CD4-positive, alpha-beta T cell treated with Interleukin-15 for 1 hour (primary cell): ENCODE measurements at places on chromosomes 6 and 20.
A peak's percentile ranks its signal among the peaks of the same experiment; 100 is the strongest.

- no peak for DNase-seq
These were observed 556 bp downstream of the NKX2-4 start for GRCh38 chr20:21396599-21397340.

- peak; percentile 44 for DNase-seq
These were observed 334.1 kb downstream of the NRN1 start for GRCh38 chr6:5672581-5673011.

DNA sequence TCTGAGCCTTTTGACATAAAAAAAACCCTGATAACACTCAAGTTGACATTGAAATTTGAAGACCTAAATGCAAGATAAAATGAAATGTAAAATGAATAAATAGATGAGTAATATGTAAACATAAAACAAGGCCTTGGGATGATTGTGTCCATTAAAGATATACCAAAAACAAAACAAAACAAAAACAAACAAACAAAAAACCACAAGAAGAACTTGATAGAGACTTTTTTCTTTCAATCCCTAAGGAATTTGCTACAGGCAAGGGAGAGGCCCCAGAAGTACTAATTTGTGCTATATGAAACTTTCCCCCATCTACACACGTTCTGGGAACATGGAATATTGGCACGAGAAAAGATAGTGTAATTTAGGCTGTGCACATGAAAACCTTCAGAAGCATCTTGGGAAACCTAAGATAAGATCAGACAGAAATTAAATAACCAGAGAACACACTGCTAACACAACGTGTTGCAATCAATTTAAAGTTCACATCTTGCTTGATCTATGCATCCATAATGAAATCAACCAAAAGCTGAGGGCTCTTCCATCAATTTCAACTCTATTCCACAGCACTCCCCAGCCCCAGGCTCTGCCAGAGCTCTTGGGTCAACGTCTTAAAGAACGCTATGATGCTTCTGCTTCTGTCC, 201.1 kb upstream of the RREB1 start:
- DNase-seq, result no peak

DNA sequence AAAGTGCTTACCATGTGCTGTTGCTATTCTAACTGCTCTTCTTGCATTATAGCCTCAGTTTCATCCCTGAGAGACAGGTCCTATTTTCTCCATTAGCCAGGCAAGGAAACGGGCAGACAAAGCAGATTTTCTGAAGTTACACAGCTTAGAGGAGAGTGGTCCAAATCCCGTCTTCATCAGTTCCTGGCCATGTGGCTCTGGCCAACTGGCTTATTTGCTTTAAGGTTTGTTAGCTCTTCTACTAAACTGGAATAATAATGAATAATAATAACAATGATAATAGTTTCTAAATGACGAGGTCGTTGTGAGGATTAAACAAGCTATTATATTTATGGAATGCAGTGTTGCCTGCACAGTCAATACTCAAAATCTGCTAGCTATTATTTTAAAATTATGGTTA, 35.8 kb upstream of the BCAS1 start:
- DNase-seq, result no peak

- no peak for DNase-seq
These were observed 83.0 kb upstream of the GATA5 start for GRCh38 chr20:62558779-62559178.

DNA sequence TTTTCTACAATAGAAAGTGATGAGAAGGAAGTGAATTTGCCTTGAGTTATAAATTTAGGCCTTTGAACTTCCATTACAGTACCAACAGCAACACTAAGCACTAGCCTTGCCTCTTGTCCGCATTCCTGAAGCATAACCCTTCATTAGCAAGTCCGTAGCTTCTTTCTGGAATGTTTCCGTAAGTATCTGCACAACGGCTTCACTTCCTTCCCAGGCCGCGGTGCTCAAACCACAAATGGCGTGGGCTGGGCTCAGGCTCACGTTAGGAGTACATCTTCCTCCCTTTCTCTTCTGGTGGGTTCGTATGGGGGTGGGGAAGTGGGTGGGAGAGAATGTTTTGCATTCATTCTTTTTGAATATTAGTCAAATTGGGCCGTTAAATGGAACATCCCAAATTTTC, 193.8 kb upstream of the SNX9 start:
- no peak for DNase-seq

GRCh38 chr20:51665543-51666118, 102.6 kb downstream of the ATP9A start:
- no peak for DNase-seq

DNA sequence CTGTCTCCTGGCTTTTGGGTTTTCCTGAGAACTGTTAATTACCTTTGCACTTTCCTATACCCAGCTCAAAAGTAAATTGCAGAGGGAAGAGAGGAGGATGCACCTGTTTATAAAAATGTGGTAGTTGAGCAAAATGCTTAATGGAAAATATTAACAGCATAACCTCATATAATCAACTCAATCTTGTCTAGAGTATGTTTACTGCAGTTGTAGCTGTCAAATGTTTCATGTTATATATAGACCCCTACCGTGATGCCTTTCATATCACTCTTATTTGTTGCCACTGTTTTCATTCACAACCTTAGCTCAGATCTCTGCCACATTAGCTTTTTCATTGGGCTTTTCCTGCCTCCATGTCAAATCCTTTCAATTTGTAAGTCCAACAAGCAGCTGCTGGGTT, 36.0 kb downstream of the ANKRD6 start:
- no peak for DNase-seq

DNA sequence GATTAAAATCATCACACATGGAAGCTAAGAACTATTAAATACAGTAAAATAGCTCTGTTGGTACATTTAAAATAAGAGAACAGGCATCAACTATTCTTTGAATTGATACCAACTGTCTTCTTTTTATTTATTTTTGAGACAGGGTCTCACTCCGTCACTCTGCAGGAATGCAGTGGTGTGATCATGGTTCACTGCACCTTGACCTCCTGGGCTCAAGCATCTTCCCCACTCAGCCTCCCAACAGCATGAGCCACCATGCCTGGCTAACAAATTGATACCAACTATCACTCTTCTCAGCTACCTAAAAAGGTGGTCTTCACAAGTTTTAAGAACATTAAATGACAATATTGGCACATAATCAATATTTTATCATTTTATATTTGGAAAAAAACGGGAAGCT, 7.8 kb upstream of the PNISR start:
- no peak for DNase-seq

DNA sequence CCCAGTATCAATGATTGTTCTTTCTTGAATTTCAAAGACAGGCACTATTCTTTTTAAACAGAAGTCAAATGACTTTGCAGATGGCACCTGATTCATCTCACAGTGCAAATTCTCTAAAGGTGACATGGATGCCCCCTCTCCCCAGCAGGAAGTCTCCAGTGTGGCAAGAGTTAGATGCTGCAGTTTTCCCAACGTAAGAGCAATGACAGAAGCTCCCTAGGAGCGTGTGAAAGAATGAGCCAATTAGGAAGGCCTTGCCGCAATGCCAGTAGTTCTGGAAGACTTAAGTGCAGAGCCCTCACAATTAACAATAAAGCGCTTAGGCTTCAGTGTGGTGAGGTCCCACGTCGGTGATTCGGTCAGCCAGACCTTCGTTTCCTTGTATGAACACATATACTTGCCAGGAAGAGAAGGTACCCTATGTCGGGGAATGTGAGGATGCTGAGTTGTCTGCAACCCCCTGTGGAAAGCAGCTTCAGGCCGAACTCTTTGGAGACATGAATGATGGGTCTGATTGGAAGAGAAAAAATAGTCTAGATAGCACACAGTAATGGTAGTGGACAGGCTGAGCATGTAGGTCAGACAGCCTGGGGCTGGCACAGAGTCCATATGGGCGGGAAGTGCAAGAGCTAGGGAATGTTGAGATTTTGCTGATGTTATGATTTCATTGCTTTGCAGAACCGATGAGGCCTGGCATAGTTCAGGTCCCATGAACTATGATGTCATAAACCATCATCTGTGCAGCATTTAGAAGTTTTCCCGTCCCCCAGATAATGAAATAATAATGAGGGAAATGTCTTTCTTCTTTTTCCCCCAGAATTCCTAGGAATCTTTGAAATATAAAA, 132.6 kb downstream of the PHACTR1 start:
- no peak for DNase-seq

DNA sequence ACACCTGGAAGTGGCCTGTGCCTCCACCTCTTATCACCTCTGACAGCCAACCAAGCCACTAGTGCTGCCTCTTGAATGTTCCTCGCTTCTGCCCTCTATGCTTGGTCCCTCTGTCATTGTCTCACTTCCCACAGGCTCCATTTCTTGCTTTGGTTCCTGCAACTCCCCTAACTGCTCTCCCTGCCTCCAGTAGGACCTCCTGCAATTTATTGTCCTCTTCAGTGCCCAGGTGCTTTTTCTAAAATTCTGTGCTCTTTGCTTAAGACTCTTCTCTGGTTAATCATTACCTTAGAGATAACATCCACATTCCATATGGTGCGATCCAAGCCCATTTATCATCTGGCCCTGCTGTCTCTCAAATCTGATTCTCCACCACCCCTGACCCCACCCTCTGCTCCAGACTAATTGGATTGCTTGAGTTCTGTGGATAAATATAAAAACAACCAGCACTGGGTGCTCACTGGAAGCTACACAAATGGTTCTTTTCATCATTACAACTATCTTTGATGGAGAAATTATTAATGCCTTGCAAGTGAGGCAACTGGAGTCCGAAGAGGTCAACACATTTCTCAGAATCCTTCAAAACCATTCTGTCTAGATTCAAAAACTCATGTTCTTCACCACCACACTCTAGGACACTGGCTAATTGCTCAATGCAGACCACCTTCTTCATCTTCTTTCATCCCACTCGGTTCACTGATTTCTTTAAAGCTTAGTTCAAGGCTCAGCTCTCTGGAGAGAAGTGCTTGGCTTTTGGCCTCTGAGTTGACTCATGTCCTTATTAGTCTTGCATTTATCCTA, 47.2 kb downstream of the FOXA2 start:
- DNase-seq, result no peak

DNA sequence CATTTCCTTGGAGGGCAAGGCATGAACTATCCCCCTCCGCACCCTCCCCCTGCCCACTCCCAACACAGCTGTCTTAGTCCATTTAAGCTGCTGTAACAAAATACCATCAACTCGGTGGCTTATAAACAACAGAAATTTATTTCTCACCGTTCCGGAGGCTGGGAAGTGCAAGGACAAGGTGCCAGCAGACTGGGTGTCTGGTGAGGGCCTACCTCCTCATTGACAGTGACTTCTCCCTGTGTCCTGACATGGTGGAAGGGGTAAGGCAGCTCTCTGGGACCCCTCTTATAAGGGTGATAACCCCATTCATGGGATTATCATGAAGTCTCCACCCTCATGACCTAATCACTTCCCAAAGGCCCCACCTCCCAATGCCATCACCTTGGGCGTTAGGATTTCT, 114.3 kb upstream of the MAFB start:
- no peak for DNase-seq

DNA sequence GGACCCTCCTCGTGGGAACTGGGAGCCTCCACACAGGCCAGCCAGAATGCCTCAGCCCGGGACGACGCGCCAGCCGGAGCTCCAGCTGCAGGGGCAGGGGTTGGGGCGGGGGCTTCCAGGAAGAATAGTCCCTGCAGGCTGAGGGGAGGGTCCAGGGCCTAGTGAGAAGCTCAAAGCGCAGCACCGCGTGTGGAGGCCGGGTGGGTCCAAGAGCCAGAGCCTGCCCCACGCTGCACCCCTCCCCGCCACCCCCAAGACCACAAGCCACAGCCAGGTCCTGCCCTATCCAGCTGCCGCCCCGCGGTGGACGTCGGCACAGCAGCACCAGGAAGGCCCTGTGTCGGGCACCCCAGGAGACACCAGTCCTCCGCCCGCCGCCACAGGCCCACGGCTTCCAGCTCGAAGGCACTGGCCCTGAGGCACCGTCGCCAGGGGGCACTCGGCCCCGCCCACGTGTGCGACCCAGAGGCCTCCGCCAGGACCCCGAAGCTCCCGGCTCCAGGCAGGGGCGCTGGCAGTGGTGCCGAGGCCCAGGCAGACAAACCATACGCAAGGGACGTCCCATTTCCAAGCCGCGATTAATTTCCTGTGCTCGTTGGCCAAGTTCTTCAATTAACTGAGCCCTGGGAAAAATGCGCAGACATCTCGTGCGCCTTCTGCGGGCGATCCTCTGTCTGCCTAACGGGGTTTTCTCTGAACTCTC, 19.5 kb downstream of the KCNQ2 start:
- DNase-seq, result no peak

GRCh38 chr6:143183666-143184065, 123.0 kb downstream of the AIG1 start:
- no peak for DNase-seq

GRCh38 chr20:62694106-62694505, 14.5 kb upstream of the NTSR1 start:
- no peak for DNase-seq

- no peak for DNase-seq
These were observed 988 bp downstream of the QRSL1 start for GRCh38 chr6:106630366-106630765.

- no peak for DNase-seq
These were observed 62.0 kb upstream of the BCLAF1 start for GRCh38 chr6:136351518-136352110.

DNA sequence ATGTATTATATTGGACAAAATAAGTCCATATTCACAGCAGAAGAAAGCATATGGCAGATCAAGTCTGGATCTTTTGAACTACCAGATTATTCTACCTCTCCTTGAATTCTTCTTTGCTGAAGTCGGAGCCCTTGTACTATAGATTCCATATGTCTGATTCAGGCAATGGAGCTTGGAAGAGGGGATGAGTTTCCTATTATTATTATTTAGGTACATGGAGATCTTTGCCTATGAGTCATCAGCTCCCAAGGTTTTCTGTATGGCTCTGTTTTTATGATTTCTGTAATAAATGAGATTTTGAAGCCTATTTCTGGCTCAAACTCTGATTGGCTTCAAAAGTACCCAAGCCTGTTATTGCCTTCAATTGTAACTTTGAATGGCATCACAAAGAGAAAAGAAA, 72.0 kb downstream of the OPRM1 start:
- DNase-seq, result no peak

- no peak for DNase-seq
These were observed 904.1 kb upstream of the MANEA start for GRCh38 chr6:94673251-94673650.

DNA sequence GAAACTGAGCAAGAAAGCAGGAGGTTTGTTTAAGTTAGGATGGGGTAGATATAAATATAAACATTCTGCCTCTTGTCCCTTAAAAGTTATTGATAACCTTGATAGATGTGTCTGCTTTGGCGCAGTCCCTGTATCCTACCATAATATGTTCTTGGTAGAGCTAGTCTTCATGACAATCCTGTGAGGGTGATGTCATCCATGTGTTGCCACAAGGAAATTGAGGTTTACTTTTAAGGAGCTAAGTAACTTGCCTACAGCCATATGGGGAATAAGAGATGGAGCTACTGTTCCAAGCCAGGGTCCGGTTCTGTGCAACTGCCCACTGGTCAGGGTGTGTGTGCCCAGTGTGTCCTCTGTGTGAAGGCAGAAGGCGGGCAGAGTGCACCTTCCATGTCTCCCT, 78.5 kb downstream of the SSR1 start:
- peak; percentile 13 for DNase-seq
